ENCODE measurements at places on chromosomes 3 and 15. TPM values are rescaled to one million over a fixed set of nuclear protein-coding genes. Genes with fewer than 3 reads are reported as not detected.

DNA sequence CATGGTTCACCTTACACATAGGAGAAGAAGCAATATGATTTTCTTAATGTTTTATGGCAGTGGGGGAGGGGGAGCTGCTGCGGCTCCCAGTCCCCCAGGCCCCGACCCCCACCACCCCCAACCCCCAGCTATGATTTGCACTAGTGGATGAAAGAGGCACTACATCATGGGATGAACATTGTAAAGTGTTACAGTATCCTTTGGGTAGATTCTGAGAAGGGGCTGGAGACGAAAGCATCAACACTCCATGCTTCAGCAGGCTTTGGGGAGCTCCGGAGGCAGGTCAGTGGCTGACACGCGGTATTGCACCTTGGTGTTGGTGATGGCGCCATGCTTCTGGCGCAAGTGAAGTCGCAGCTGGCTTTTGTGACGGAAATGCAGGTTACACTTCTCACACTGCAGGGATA lies 19.9 kb upstream of the RTP2 start:
- no peak for DNase-seq

Gene VEPH1
- 3.1 TPM for total RNA-seq

DNA sequence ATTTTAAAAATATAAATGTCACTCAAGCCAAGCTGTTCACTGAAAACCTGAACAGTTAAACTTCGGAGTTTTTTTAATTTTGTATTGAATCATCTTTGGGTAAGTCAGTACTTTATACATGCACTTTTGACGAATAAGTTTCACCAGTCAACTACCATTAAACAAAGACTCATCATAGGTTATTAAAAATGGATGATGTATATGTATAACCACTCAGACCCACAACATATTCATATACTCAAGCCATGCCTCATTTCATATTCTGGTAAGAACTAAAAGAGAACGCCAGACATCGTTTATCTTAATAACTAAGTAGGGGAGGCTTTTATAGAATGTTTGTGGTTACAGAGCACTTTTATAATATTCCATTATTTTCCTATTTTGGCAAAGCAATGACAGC lies 18.3 kb downstream of the MSL2 start:
- no peak for DNase-seq

Gene MED12L
- 7.5 TPM for total RNA-seq

DNA sequence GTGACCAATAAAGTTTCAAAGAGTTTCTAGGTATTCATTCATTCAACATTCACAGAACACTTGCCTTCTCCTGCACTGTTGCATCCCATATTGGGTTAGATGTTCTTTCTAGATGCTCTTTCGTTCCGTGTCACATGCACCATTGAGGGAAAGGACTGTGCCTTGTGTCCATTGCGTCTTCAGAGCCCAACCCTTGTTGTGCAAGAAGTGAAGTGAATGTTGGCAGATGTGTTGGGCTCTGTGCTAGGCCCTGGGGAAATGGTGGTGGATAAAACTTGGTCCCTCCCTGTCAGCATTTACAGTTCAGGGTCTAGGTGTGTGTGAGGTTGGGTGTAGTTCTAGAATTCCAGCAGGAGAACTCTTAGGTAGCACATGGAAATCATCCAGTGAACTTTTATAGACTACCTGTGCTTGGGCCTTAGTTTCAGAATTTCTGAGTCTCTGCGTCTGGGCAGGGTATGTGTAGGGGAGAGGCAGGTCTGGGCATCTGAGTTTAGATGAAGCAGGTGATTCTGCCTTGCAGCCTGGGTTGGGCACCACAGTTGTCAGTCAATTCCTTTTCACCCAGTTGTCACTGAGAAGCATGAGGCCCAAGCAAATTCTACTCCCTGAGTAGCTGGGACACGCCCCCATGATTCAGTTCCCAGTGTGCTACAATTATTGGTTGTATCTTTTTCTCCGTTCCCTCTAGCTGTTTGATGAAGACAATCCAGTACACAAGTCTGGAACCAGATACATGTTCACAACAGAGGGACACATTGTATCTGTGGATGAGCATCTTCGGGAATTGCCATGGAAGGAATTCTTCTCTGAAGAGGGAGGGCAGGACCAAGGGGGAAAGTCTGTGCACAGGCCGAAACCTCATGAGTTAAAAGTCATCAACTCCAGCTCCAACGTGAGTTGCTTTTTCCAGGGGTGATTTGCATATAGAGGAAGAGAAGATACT lies 25.4 kb downstream of the EDEM1 start:
- DNase-seq = no peak

Measured in mucosa of gallbladder (tissue), 1 donor.